ENCODE measurements at places on chromosomes 11 and 22.
A peak's percentile ranks its signal among the peaks of the same experiment; 100 is the strongest.

DNA sequence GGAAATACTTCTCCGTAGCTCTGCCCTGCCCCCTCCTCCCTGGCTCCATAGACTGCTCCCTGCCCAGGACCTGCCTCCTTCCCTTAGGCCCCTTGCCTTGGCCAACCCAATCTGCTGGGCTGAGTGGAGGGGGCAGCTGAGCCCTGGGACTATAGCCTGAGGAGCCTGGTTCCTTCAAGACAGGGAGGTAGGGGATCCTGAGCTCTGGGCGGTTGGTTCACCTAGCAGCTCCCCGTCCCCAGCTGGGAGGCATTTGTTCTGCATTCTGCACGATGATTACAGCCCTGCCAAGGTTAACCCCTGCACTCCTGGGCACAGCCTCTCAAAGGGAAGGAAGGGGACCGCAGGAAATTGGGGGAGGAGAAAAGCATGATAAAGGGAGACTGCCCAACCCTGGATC, 3.6 kb upstream of the CDC42EP1 start:
- no peak for ATAC-seq

DNA sequence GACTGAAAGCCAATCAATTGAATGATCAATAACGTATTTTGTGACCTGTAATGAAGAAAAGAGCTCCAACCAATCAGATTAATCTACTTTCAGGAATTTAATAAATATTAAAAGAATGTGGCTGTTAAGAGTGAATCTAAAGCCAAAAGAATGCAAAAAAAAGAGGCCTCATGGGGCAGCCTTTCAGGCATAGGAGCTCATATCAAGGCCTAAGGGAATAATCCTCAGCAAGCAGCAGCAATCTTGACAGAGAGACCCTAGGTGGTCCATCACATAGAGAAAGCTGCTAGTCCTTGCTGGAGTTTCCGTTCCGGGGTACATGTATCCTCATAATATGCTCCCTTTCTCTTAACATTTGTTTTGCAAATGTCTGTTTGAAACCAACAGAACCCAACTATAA, 313.1 kb upstream of the PITPNB start:
- ATAC-seq: no peak

GRCh38 chr11:4713241-4713640, 8.7 kb downstream of the MMP26 start:
- ATAC-seq: no peak

DNA sequence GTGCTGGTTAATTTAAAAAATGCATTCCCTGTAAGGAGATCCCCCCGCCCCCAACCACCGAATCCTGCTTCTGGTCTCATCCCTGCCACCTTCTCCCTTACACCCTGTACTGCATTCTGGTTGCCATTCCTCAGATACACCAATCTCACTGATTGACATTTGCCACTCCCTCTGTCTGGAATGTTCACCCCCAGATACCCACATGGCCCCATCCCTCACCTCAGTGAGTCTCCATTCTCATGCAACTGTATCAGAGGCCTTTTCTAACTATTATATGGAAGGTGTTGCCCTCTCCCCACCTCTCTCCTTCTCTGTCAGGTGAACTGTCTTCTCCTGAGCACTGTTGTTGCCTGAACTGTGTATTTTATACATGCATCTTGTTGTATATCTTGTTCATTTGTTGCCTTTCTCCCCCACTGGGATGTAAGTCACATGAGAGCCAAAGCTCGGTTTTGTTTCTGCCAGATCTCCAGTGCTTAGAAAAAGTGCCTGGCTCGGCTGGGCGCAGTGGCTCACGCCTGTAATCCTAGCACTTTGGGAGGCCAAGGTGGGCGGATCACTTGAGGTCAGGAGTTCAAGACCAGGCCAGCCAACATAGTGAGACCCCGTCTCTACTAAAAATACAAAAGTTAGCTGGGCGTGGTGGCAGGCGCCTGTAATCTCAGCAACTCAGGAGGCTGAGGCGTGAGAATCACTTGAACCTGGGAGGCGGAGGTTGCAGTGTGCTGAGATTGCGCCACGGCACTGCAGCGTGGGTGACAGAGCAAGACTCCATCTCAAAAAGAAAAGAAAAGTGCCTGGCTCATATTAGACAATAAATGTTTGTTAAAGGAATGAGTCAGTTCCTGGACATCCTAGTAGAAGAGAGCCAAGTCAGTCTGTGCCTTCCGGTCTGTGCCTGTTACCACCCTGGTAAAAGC, 61.0 kb downstream of the TNRC6B start:
- no peak for ATAC-seq

DNA sequence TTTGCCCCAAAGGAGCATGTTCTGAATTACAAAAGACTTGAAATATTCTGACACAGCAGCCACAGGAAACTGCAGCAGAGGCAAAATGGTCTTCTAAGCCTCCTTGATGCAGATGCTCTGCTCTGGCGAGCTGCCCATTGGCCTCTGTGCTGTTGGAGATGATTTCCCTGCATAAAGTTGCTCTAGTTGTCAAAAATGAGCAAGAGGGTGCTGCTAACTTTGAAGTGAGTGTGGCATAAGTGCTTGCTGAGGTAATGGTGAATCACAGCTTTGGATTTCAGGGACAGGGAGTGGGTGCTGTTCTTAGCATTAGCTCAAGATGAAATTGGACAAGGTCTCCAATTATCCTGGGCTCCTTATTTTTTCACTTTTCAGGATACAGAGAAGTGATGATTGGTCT, 435.4 kb downstream of the TMEM135 start:
- no peak for ATAC-seq

- no peak for ATAC-seq
Measured at GRCh38 chr22:19759427-19760057, 1.0 kb upstream of the TBX1 start.

DNA sequence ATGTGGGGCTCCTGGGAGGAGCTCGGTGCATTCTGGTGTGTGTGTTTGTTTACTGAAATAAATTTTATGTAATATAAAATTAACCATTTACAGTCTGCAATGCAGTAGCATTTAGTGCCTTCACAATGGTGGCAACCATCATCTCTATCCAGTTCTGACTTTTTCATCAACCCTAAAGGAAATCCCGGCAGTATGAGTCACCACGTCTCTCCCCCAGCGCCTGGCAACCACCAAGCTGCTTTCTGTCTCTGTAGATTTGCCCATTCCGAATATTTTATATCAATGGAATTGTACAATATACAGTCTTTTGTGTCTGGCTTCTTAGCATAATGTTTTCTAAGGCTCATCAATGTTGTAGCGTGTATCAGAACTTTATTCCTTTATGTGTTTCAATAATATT, 300.5 kb downstream of the MIAT start:
- ATAC-seq: no peak

DNA sequence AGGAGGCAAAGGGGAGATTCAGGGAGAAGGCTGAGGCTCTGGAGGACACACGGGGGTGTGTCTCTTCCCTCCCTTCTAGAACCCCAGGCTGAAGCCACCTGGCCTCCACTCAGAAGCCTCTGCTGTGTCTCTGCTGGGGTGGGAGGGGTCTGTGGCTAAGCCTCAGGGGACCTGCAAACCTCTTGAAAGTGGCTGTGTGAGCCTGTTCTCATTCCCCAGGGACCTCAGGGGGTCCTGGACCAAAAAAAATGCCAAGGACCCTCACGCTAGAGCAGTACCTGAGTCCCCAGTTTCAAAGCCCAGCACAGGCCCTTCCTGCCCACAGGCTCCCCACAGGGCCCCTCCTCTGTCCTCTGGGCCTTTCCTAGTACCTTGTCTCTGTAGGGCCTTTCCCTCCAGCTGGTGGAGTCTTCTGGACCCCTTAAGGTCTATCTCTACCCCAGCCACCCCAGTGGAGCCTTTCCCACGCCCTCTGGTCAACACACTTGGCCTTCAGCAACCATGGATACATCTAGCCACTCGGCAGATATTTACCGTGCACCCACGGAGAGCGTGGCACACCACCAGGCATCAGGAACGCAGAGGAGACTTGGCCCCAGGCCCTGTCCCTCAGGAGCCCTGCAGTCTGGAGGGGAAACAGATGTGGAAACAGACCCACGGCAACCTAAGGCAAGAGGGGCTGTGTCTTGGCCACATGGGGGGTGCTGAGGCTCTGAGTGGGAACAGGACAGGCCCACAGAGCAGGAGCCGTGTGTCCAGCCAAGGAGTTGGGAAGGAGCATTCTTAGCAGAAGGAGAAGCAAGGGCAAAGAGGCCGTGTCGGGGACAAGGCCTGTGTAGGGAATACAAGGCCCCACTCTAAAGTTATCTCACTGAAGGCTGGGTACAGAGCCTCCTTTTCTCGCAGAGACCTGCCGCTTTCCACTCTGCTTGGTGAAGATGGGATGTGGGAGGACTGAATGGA, 18.5 kb downstream of the PLA2G6 start:
- no peak for ATAC-seq

DNA sequence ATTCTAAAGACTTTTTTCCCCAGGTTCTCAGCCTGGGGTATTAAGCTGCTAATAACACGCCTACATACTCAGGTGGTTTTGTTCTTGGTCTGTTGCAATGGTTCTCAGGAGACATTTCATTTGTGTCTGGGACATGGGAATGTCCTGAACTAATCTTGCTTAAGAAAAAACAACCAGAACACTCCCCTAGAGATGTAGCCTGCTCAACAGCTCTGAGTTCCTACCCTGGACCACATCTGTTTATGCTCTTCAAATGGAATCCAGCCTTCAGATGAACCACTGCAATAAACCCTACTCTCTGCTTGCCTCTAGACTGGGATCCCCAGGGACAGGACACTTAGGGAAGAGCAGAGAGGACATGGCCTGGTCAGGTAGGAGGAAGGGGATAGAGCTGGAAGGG, 29.9 kb downstream of the RELT start:
- no peak for ATAC-seq

GRCh38 chr22:29701155-29701999, 18.4 kb upstream of the CABP7 start:
- ATAC-seq: no peak

GRCh38 chr22:19815823-19816290, 38.8 kb downstream of the GNB1L start:
- ATAC-seq: no peak

DNA sequence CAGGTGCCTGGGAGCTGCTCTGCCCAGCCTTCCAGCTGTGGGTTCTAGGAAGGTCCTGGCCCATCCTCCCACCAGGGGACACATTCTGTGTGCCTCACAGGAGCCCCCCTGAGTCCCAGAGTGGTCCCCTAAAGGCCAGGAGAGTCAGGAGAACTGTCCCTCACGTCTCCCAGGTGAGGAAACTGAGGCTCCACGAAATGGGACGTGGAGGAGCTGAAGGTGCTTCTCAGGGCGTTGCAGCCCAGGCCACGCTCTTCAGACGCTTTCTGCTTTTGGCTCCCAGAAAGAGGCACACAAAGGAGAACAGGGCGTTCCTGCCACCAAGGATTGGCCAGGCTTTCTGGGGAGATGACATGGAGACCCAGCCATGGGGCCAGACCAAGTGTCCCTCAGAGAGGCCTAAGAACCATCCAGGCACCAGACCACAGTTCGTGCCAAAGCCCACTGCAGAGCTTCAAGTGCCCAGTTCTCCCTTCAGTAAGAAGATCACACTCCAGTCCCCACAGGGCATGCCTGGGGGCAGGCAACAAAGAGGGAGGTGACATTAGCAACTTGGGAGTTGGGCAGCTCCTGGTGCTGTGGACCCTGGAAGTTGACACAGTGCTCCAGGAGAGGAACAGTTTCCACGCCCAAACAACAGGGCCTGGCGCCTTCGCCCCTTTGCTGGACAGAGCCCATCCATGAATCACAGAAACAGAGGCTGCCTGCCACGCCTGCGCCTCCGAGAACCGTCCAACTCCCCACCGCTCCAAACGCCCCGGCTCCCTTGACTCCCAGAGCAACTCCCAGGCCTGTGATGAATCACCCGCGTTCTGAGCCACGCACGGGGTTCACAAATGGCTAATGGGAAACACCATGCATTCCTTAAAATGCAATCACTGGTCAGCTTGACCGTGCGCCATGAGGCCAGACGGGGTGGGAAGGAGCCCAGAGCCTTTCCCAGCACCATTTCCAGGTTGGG, 589.2 kb downstream of the BRD1 start:
- no peak for ATAC-seq

GRCh38 chr11:1597331-1597993, 632 bp downstream of the KRTAP5-2 start:
- ATAC-seq: no peak

- ATAC-seq: no peak
Measured at GRCh38 chr11:75910426-75911145, 95.6 kb downstream of the UVRAG start.

- ATAC-seq: no peak
Measured at GRCh38 chr11:11291041-11292015, 61.7 kb downstream of the CSNK2A3 start.

DNA sequence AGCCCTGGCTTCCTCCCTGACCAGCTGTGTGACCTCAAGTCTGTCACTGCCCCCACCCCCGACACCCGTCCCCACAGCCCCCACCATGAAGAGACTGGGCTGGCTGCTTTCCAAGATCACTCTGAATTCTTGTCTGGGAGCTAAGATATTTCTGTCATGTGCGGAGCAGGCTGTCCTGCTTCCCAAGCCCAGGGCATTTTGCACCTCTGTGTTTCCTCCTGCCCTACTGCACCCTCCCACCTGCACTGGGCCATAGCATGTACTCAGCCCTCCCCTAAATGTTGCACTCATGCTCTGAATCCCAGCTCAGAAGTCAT, 30.3 kb upstream of the MYEOV start:
- ATAC-seq: no peak

GRCh38 chr11:69508974-69509373, 27.5 kb downstream of the LINC01488 start:
- no peak for ATAC-seq

GRCh38 chr22:43474161-43475101, 62.6 kb downstream of the MPPED1 start:
- ATAC-seq: no peak

DNA sequence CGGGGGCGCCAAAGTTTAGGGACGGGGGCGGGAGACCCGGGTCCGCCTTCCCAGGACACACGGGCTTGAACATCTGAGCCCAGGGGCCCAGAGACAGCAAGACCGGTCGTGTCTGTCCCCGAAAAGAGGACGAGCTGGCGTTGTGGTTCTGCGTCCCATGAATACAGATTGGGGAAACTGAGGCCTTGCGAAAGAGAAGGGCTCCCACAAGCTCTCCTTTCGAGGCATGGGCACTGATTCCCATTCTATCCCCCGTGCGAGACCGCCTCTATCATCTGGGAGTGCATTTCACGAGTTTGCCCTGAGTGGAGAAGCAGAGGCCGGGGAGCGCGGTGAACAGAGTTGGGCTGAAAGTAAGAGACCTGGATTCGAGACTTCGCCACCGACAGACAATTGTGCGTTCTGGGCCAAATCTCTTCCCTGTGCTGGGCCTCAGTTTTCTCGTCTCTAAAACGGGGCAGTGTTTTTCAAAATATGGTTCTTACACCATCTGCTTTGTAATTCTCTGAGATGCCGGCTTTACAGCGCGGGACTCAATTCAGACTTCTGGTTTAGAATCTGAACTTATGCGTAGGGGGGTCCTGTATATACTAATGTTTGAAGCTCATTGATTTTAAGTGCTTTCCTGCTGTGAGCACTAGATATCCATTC, 471 bp downstream of the RNF185 start:
- peak; percentile 71 for ATAC-seq

GRCh38 chr11:45156201-45156600, 9.8 kb downstream of the PRDM11 start:
- no peak for ATAC-seq

DNA sequence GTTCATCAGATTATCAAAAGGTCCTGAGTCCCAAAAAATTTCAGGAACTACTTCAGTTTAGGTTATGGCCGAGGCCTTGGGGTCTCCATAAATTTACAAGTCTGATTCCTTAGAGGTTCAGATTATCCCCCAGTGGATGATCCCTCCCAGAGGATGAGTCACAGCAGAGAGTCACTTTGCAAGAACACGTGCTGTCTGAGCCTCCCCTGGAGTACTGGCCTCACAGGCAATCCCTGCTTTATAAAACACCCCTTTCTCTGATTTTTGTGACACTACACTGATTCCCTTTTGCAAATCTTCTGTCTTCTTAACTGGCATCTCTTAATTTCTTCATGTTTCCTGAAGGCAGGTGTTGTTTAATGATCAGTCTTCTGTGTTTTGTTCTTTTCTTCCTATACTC, 45.3 kb downstream of the CCDC34 start:
- ATAC-seq: peak; percentile 63

Data from motor neuron (in vitro differentiated cells).